Activated CD8-positive, alpha-beta memory T cell treated with anti-CD3 and anti-CD28 coated beads, Interleukin-2, amount 10 ng/mL, durations not matched to agents 7 days and 5 days (primary cell): ENCODE measurements at places on chromosomes 6 and 20. TPM values are rescaled to one million over a fixed set of nuclear protein-coding genes. Genes with fewer than 3 reads are reported as not detected.

- no peak overlapping the region for H3K4me3 ChIP-seq
- no peak overlapping the region for H3K27ac ChIP-seq
- peaks cover 10% of the 10 kb centered on the region for H3K27me3 ChIP-seq
Observed at GRCh38 chr6:118320652-118321051, 227.4 kb upstream of the PLN start.

DNA sequence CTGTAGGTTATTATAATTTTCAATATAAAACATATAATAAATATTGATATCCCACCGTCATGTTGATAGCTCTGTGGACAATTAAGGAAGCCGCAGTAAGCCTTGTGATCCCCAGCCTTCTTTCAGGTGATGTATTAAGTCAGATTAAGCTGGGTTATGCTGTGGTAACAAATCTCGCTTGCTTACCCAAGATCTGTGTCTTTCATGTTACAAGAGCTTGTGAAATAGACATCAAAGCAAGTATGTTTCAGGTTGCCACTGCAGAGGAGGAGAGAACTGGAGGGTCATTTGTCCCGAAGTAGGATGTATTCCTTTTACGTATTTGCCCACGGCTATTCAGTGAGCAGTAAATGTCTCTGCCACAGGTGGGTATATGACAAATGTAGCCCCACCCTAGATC, 17.8 kb upstream of the BCKDHB start:
- no peak overlapping the region for H3K4me3 ChIP-seq
- peaks cover 25% of the 10 kb centered on the region for H3K27me3 ChIP-seq
- H3K4me1 ChIP-seq, result no peaks in the 10 kb centered on the region
- H3K27ac ChIP-seq, result no peak overlapping the region

- H3K27ac ChIP-seq, result peak overlapping the region; percentile 93
- no peak overlapping the region for H3K4me3 ChIP-seq
- no peak for DNase-seq
- H3K36me3 ChIP-seq, result peaks cover 32% of the 10 kb centered on the region
- H3K27me3 ChIP-seq, result no peaks in the 10 kb centered on the region
Observed at GRCh38 chr6:158791274-158791855, 27.8 kb downstream of the EZR start.

The RIMS1 gene
- not detected for total RNA-seq

The GTSF1L gene
- total RNA-seq, result 0.28 TPM

DNA sequence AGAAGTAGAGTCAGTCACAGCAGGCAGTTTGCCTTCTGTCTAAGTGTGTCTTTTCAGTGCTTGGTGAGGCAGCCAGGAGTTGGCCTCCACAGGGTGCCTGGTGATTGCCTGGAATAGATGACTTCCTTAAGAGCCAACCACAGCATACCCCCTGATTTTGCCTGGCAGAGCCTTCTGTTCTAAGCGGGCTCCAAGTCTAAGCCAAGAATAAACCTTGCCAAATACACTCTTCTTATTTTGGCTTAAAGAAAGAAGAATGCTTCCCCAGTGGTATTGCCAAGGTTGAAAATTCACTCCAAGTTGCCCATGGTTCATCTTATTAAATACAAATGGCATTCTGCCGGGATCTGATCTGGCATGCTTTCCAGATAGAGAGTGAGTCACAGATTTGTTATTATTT, 1424.8 kb upstream of the EYS start:
- no peak for DNase-seq
- no peak overlapping the region for H3K27ac ChIP-seq
- H3K27me3 ChIP-seq, result no peaks in the 10 kb centered on the region
- H3K4me1 ChIP-seq, result no peaks in the 10 kb centered on the region

- no peaks in the 10 kb centered on the region for H3K36me3 ChIP-seq
- peak overlapping the region; percentile 65 for H3K27ac ChIP-seq
- no peak overlapping the region for H3K4me3 ChIP-seq
- H3K27me3 ChIP-seq, result peaks cover 12% of the 10 kb centered on the region
- peak; percentile 56 for DNase-seq
Observed at GRCh38 chr6:1527073-1527457, 82.7 kb upstream of the FOXC1 start.

- peaks cover 1% of the 10 kb centered on the region for H3K4me1 ChIP-seq
- peaks cover 34% of the 10 kb centered on the region for H3K27me3 ChIP-seq
- no peak overlapping the region for H3K27ac ChIP-seq
Observed at GRCh38 chr6:159852877-159853276, 37.9 kb upstream of the MAS1 start.

- H3K4me3 ChIP-seq, result no peak overlapping the region
- H3K27me3 ChIP-seq, result peaks cover 15% of the 10 kb centered on the region
- no peak overlapping the region for H3K27ac ChIP-seq
Observed at GRCh38 chr6:100194535-100194934, 200.5 kb upstream of the MCHR2 start.

DNA sequence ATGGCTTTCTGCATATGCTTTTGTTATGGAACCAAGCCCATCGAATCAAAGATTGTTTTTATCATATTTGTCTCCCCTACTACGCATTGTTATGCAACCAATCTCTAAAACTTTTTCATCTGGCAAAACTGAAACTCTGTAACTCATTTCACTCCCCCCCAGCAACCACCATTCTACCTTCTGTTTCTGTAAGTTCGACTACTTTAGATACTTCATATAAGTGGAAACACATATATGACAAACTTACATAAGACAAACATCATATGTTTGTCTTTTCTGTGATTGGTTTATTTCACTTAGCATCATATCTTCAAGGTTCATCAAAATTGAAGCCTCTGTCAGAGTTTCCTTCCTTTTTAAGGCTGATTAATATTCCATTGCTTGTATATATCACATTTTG, 34.8 kb downstream of the CEP57L1 start:
- no peak overlapping the region for H3K4me3 ChIP-seq
- H3K4me1 ChIP-seq, result peaks cover 5% of the 10 kb centered on the region
- DNase-seq, result no peak
- peaks cover 28% of the 10 kb centered on the region for H3K36me3 ChIP-seq
- no peak overlapping the region for H3K27ac ChIP-seq

DNA sequence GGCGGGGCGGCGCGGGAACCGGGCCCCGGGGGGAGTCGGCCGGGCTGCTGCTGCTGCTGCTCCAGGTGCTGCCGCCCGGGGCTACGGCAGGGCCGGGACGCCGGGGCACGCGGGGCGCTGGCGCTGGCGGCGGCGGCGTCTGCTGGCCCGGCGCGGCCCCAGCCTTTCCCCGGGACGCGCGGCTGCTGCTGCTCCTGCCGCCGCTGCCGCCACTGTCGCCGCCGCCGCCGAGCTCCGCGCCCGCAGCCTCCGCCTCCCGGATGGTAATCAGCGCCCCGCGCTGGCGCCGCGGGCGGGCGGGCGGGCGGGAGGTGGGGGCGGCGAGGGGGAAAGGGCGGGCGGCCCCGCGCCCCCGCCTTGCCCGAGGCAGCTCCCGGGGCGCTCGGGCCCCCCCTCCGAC, 306 bp downstream of the EBF4 start:
- H3K27me3 ChIP-seq, result peaks cover 57% of the 10 kb centered on the region
- H3K36me3 ChIP-seq, result peaks cover 2% of the 10 kb centered on the region
- no peak for DNase-seq
- H3K27ac ChIP-seq, result no peak overlapping the region

DNA sequence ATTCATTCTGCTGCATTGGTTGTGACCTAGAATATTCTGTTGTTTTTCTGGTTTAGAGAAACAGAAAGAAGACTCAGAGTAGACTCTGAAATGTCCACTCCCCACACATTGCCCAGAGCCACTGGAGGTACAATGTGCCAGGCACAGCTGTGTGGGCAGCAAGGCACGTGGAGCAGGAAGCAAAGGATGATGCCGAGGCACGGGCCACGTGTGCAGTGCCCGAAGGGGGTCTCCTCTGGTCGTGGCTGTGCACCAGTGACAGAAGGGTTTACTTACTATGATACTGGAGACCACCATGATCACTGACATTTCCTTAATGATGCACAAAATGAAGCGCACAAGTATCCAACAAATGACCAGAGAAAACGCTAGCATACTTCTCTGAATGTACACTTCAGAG, 488.9 kb downstream of the PRKN start:
- no peaks in the 10 kb centered on the region for H3K4me1 ChIP-seq
- no peak overlapping the region for H3K27ac ChIP-seq
- H3K4me3 ChIP-seq, result no peak overlapping the region

DNA sequence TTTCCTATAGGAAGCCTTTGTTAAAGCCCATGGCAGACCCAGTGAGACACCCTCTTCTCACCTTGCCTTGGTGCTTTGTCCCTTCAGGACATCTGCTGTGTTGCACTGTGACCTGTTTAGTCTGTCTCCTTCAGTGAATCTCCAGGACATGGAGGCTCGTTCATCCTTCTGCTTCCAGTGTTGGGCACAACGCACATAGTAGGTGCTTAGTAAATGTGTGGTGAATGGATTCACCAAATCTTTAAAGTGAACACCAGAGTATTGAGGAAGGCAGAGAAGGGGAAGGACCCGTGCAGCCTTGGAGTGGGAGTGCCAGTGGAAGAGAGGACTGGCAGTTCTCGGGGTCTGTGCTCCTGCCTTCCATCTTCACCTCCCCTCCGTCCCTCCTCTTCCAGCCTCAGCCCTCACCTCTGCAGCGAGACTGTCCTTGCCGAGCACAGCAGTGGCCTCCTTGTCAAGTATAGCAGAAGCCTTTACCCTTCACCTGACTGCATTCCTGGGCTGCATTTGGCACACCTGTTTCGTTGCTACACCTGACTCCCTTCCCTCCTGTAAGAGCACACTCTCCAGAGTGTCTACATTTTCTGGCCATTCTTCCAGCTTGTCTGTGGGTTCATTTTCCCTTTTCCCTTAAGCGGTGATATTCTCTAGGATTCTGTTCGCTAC, 49.2 kb downstream of the ARID1B start:
- H3K4me1 ChIP-seq, result peaks cover 34% of the 10 kb centered on the region
- H3K27ac ChIP-seq, result no peak overlapping the region
- H3K27me3 ChIP-seq, result no peaks in the 10 kb centered on the region
- no peak for DNase-seq
- H3K36me3 ChIP-seq, result peaks cover 10% of the 10 kb centered on the region

DNA sequence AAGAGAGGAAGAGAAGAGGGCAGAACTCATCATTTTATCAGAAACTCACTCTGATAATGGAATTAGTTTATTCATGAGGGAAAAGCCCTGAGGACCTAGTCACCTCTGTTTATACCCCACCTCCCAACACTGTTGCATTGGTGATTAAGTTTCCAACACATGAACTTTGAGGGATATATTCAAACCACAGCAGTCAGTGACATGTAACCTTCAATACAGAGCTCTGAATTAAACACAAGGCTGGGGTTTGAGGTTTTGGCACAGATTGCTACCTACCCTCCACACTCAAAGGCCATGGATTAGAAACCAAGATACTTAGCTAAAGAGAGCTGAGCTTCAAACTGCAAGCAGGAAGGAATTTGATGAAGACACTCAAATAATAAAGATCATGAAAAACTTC, 48.5 kb upstream of the MOCS1 start:
- H3K27ac ChIP-seq, result no peak overlapping the region
- H3K4me1 ChIP-seq, result no peaks in the 10 kb centered on the region
- H3K36me3 ChIP-seq, result no peaks in the 10 kb centered on the region
- peaks cover 2% of the 10 kb centered on the region for H3K27me3 ChIP-seq

- no peaks in the 10 kb centered on the region for H3K27me3 ChIP-seq
- no peaks in the 10 kb centered on the region for H3K4me1 ChIP-seq
- DNase-seq, result no peak
- H3K4me3 ChIP-seq, result no peak overlapping the region
- no peaks in the 10 kb centered on the region for H3K36me3 ChIP-seq
Observed at GRCh38 chr20:14902432-14903089, 565.1 kb upstream of the FLRT3 start.

DNA sequence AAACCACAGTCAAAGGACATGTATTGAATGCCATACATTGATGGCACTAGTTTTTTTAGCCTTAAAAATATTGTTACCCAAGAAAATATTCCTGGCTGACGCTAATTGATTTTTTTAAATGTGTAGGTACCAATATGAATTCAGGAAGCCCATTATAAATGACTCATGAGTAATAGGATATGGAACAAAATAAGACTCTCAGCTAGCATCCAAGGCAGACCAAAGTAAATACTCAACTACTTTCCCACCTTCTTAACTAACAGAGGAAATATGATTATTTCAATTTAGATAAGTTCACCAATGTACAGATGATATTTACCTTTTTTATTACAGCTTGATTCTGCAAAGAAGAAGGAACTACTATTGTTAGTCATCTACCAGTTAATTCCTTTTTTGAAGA, 43.2 kb upstream of the TXNDC5 start:
- H3K27me3 ChIP-seq, result no peaks in the 10 kb centered on the region
- DNase-seq, result no peak
- no peak overlapping the region for H3K4me3 ChIP-seq
- H3K27ac ChIP-seq, result no peak overlapping the region

GRCh38 chr6:105346052-105346451, 56.8 kb downstream of the PREP start:
- no peak overlapping the region for H3K4me3 ChIP-seq
- no peak for DNase-seq
- peaks cover 24% of the 10 kb centered on the region for H3K36me3 ChIP-seq
- H3K4me1 ChIP-seq, result no peaks in the 10 kb centered on the region
- no peaks in the 10 kb centered on the region for H3K27me3 ChIP-seq
- H3K27ac ChIP-seq, result no peak overlapping the region

The PERP gene
- total RNA-seq, result 11.8 TPM

GRCh38 chr6:31128093-31128676, 7.9 kb upstream of the CDSN start:
- no peak overlapping the region for H3K4me3 ChIP-seq
- H3K27me3 ChIP-seq, result peaks cover 18% of the 10 kb centered on the region
- H3K27ac ChIP-seq, result no peak overlapping the region
- H3K4me1 ChIP-seq, result no peaks in the 10 kb centered on the region
- peak; percentile 82 for DNase-seq

DNA sequence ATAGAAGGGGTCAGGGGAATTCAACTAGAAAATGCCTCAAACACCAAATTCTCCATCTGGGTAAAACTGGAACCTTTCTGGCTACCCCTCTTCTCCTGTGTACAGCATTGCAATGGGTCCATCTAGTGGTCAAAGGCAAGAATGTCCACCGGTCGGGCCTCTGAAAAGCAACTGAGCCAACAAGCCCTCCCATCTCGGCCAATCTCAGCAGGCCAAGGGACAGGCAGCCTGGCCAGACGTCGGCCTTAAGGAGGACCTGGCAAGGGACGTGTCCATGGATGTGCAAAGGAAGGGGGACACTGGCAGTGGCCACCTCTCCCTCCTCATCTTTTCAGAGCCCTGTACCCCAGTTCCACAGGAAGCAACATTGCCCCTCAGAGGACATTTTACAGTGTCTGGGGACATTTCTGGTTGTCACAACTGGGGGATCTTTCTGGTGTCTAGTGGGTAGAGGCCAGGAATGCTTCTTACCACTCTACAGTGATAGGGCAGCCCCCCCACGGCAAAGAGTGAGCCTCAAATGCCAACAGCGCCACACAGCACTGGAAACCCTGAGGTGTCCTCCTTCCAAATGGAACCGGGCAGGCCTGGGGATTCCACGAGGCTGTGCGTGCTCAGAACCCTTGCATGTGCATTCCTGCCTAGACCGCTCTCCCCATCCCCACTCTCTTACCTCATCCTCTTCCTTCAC, 99.8 kb upstream of the FOXA2 start:
- DNase-seq, result peak; percentile 49
- no peaks in the 10 kb centered on the region for H3K4me1 ChIP-seq
- H3K4me3 ChIP-seq, result no peak overlapping the region
- no peak overlapping the region for H3K27ac ChIP-seq
- no peaks in the 10 kb centered on the region for H3K27me3 ChIP-seq
